Glomerular endothelial cell (primary cell): ENCODE measurements at places on chromosomes 3 and 15.

DNA sequence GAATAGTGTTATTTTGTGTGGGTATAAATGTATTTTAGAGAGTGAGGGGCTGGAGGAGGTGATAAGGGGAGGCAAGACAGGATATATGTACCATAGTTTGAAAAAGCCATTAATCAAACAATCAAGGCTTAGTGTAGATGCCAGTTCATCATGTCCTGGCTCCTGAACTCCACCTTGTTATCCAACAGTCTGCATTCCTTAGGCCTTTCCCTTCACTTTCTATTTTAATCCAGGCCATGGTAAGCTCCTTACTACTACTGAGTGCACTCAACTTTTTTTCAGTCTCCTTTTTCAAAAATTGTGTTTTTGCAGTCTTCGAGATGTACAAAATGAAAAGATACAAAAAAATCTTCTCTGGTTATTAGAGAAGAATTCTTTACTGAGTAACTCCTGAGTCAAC lies 700.5 kb upstream of the NAALADL2 start:
- DNase-seq, result no peak

- no peak for DNase-seq
Measured at GRCh38 chr15:85539491-85539890, 159.1 kb downstream of the AKAP13 start.

- no peak for DNase-seq
Measured at GRCh38 chr15:37017031-37017625, 83.2 kb downstream of the MEIS2 start.

GRCh38 chr3:76352511-76353284 lies 567.3 kb upstream of the ZNF717 start:
- no peak for DNase-seq

- DNase-seq, result no peak
Measured at GRCh38 chr3:101466465-101467309, 46.3 kb downstream of the SENP7 start.

- DNase-seq, result no peak
Measured at GRCh38 chr3:127276396-127276795, 11.4 kb downstream of the PRR20G start.

GRCh38 chr15:75455982-75456531 lies 4.6 kb upstream of the SIN3A start:
- DNase-seq, result no peak

DNA sequence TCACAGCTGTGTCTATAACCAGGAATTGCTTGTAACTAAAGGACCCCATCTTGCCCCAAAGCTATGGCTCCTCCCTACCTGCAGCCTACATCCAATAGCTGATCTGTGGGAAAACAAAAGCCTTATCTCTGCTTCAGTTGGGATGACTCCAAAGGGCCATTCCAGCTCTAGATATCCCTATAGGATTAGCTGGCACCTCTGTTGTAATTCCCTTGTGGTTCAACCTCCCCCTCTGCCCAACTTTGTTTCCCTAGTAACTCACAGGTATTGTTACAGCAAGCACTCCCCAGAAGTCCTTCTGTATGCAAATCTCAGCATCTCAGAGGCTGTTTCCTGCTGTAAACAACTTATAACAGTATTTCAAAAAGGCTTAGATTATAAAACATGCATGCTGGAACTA lies 478.6 kb downstream of the AGBL1 start:
- no peak for DNase-seq

DNA sequence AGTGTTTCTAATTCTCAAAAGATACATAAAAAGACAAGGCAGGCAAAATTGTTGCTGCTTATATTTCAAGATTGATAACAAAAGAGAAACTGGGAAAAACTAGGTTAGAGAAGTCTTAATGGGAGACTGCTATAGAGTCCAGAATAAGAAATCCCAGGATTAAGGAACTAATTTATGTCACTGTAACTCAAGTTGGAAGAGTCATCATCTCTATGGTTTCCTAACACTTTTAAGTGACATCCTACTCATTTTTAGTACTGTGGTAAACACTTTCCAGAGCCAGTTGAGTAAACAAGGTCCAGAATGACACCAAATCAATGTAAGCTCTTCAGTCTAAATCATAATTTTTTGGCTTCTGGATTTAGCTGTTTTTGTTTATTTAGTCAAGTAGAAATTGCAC lies 8.0 kb downstream of the CLDN16 start:
- no peak for DNase-seq

DNA sequence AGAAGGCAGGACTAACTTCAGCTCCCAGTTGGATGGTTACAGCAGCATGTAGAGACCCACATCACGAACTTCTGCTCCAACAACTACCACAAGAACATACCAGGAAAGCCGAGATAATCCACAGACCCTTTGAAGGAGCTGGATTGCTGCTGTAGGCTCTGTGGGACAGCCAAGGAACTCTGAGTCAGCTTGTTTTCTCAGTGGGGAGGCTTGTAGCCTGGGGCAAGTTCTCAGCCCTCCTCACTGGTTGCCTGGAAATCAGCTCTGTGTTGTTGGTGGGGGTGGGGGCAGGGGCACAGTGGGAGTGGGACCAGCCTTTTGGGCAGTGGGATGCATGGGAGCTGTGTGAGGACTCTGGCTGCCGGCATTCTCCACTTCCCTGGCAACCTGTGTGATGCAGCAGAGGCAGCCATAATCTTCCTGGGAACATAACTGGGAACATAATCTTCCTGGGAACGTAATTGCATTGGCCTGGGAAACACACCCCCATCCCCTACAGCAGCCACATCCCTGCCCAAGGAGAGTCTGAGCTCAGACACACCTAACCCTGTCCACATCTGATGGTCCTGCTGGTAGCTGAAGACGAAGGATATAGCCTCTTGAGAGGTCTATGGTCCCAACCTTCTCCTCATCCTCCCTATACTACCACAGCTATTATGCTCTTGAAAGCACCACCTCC lies 153.1 kb downstream of the PEAK1 start:
- DNase-seq, result no peak

- DNase-seq, result no peak
Measured at GRCh38 chr3:105744202-105744601, 124.6 kb downstream of the CBLB start.
